ENCODE measurements at places on chromosomes 7 and 10.
A peak's percentile ranks its signal among the peaks of the same experiment; 100 is the strongest.

DNA sequence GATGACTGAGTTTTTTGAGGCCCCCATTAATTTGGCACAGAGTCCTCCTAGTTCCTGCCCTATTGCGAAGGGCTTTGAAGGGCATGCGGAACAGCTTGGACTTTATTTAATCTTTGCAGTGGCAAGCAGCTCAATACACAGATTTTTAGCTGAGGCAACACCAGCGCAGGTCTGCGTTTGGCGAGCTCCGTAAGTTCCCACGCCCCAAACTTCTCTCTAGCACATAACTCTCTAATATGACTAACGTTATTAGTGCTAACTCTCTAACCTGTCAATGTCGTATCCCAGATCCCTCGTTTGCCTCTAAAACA is 366 bp upstream of the TAF3 start:
- no peak for DNase-seq

- DNase-seq = no peak
Observed at GRCh38 chr7:152072421-152072820, 46.9 kb downstream of the GALNT11 start.

- no peak for DNase-seq
Observed at GRCh38 chr10:89388806-89389205, 3.6 kb upstream of the IFIT1 start.

- peak; percentile 51 for DNase-seq
Observed at GRCh38 chr7:97418312-97418711, 300.8 kb downstream of the SDHAF3 start.

- DNase-seq = peak; percentile 55
Observed at GRCh38 chr7:18610331-18610948, 114.9 kb downstream of the HDAC9 start.

DNA sequence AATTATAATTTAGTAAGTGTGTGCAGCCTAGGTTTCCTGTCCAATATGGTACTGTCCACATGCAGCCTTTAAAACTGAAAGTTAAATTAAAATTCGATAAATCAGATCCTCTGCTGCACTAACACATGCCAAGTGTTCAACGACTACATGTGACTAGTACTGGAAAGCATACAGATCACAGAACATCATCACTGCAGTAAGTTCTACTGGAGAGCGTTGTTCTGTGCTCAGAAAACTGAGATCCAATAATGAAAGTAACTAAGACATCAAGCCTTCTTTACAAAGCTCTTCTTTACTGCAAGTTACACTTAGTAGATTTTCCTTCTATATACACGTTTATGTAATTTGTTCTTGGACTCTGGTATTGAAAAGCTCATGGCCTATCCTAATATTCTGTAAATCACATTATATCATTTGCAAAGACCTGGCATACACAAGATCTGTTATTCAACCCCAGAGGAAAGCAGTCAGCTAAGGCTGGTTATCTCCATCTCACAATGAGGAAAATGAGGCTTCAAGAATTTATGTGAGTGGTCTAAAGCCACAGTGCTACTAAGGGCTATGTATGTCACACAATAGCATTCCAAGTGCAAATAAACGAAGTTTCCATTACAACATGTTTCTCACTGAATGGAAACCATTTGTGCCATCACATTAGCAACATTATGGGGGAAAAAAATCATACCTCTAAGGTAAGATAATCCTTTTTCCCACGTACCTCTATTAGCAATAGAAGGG is 77.6 kb downstream of the VPS41 start:
- no peak for DNase-seq

DNA sequence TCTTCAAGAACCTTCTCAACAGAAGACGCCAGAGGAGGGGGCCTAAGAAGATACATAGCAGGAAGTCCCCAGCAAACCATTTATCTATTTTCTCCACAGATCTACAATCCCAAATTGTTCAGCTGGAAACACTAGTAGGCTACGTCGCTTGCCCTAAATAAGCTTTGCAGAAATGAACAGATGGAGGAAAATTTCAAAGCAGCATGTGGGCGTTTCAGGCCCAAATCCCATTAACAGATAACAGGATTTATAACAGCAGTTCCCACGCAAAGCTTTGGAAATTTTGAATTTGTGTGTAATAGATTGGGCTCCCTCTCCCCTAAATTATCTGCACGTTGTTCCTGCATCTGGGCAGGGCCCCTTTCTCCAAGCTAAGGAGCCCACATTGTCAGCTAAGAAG is 60.6 kb upstream of the FRMD4A start:
- DNase-seq = no peak

DNA sequence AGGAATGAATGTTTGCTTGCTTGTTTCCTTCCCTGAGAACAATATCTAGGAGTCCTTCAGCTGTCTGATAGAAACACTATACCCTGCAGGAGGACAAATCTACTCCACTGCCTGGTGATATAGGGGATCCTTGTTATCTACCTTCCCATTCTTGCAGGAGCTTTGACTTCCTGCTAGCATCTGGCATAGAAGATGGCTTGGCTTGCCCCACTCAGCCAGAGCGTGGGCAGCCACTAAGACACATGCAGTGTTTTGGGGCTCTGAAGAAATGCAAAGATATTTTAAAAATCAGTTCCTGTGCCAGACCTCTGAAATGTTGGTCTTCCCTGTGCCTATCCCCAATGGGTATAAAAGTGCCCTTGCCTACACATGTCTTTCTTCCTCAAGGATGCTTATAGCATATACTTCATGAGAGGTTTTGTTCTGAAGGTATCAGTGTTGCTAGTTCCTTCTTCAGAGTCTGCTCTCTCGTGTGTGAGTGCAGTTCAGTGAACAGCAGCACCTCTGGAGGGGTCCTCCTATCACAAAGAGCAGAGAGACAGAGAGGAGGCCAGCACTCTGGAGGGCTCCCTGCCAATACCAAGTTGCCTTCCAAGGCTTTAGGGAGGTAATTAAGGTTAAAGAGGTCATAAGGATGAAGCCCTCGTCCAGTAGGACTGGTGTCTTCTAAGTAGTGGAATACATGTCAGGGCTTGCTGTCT is 149.1 kb upstream of the CALCR start:
- DNase-seq = no peak

DNA sequence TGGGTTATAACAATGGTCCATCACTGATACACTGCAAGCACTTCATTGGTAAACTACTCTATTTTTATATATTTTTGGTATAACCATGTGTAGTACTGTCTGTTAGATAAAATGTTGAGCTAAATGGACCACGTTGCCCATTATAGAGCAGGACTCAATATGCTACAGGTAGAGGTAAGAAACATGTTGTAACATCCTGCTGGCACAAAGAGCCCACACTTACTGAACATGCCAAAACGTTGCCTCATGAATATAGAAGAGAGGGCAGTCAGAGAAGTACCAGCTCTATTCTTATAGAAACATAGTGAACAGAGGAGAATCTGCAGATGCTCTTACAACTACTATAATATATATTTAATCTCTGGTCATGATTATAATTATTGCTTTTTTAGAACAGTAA is 18.4 kb upstream of the MET start:
- DNase-seq = no peak

DNA sequence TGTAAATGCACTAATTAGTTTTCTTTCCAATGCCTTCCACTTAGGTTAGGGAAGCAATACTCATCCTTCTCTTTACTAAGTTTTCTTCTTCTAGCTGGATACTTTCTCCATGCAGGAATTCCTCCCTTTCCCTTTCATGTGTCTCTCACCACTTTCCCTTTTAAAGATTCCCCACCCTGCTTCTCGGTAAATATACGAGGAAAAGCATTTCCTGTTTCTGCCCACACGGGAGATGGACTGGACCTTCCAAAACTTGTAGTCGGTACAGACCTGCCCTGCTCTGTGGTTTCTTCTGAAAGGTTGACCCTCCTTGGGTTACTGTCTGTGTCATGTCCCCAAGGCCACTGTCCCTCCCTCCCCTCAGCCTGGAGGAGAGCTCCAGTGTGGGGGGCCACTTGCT is 58.9 kb upstream of the LYZL2 start:
- DNase-seq = no peak

DNA sequence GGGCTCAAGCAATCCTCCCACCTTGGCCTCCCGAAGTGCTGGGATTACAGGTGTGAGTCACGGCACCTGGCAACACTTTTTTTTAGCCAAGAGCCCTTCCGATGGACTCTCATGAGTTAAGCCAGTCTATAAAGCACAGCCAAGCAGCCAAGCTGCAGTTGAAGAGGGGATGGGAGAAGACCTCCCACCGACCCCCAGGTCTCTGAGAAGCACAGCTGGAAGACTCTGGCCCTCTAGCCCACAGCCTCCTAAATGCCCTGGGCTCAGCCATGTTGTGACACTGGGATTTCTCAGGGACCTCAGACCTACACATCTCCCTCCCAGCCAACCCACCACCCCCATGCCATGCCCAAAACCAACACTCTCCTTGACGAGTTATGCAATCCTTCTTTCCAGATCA is 31.1 kb downstream of the CALML3 start:
- DNase-seq = no peak

DNA sequence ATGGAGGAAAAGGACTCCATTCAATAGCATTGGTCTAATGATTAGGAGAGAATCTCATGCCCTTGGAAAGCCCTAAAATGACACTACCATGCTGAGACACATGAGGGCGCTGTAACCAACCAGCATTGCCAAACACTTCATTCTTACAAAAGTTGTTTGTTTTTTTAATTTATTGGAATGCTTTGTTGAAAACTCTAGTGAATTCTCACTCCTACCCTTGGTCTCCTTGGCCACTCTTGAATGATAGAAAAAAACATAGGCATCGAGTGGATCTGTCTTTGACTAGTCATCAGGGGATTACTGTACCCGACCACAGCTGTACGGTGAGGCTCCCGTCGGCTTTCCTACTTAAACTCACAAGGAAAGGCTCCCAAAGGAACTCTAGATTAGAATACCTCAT is 29.3 kb upstream of the ADD3 start:
- peak; percentile 88 for DNase-seq

- DNase-seq = no peak
Observed at GRCh38 chr10:42769673-42770072, 12.9 kb upstream of the BMS1 start.

DNA sequence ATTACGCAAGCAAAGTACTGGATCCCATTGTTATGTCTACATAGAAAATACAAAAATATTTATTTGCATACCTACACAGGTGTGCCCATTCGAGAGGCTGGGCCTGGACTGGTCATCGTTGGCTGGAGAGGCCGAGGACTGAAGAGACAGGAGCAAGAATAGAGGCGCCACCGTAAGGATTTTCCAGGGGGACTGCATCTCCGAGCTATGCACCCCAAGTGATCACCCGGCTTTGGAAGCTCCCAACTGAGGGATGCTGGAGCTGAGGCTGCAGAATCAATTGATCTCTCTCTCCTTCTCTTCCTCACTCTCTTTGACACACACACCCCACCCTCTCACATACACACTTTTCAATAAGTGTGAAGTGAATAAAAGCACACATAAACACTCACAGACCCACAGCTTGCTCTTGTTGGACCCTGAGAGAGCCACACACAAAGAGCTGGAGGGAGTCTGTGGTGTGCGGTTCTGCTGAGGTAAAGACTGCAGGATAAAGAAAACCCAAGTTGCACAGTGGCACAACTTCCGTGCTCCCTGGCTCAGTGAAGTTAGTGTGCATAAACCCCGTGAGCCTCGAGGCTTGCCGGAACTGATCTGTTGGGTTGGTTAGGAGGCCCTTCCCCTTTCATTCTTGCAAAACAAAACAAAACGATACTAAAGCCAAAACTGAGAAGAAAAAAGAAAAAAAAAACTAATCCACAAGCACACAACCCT is at the start of gene AOAH:
Gene AOAH, minus strand, starts transcription at position 544 of the 714 bp plus-strand sequence. Its CDS starts 346 bp downstream, at position 198.
- DNase-seq = no peak

GRCh38 chr7:27182285-27182841 is 2.7 kb downstream of the HOXA11 start:
- DNase-seq = no peak

DNA sequence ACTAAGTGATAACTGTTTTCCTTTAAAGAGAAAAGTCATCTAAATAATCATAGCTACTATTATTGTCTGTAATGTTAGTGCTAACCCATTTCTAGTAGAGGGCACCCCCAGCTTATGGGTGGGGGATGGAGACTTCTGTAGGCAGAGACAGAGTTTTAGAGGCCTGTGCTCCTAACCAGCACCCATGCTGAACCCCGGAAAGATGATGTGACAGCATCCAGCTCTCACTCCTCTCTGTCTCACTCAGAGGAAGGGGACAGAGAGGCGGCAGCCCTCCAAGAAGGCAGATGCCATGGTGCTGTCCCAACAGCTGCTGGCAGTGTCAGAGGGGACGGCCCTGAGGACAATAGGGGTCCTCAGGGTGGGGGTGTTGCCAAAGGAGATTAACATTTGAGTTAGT is 74.4 kb upstream of the PRLHR start:
- no peak for DNase-seq

- DNase-seq = no peak
Observed at GRCh38 chr7:31098642-31099360, 46.7 kb downstream of the ADCYAP1R1 start.

GRCh38 chr10:110931769-110932381 is 12.5 kb downstream of the SHOC2 start:
- DNase-seq = no peak

GRCh38 chr7:41731493-41732435 is 28.9 kb upstream of the INHBA start:
- no peak for DNase-seq

GRCh38 chr7:101813402-101814019 is 3.9 kb upstream of the CUX1 start:
- DNase-seq = no peak

DNA sequence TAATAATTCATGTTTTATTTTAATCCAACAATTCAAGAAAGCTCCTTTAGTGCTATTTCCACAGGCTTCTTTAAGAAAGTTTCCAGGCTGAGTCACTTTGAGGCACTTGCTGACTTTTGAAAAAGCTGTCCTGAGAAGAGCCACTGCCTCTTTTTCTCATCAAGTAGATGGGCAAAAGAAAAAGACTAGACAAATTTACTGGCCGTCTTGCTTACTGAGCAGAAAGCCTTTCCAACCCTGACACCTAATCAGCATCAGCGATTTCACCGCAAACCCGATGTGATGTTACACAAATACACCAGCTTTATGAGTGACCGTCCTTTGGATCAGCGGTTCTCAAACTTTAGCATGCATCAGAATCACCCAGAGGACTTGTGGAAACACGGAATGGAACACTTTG is 24.3 kb downstream of the CTTNBP2 start:
- DNase-seq = no peak

DNA sequence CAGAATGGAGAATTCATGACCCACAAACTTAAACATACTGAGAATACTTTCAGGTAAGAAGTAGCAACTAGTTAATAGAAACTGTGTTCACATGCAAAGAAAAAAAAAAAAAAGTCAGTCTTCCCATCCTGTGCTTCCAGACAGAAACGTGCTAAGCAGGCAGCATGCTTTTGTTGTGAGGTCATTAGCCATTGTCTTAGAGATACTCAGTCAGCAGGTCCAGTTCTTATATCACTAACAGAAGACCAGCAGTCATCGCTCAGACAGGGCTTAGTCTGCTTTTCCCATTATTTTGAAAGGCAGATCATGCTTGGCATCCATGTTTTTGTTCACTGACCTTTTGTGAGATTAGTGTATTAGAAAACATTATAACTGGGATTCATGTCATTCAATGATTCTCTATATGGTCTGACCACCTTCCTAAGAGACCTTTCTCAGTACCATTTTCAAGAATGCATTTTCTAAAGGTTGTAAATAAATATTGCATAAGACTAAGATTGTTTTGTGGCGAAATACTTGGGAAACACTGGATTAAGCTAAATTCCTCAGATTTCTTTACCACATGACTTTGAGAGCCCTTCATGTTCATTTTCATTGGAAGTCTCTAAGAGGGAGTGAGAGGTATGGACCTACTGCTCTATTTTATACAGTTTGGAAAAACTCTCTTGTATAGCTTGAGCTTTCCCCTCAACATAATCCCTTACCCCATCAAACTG is 45.0 kb upstream of the AGBL3 start:
- DNase-seq = no peak

GRCh38 chr7:104790440-104790839 is 223.6 kb upstream of the KMT2E start:
- no peak for DNase-seq

Data from H1 (cell line).